ENCODE measurements at places on chromosomes 7 and 10. TPM values are rescaled to one million over a fixed set of nuclear protein-coding genes. Genes with fewer than 3 reads are reported as not detected.

- DNase-seq: peak; percentile 33
Observed at GRCh38 chr7:143487566-143487965, 9.9 kb downstream of the TAS2R41 start.

- no peak for DNase-seq
Observed at GRCh38 chr7:155210356-155210755, 87.3 kb upstream of the INSIG1 start.

DNA sequence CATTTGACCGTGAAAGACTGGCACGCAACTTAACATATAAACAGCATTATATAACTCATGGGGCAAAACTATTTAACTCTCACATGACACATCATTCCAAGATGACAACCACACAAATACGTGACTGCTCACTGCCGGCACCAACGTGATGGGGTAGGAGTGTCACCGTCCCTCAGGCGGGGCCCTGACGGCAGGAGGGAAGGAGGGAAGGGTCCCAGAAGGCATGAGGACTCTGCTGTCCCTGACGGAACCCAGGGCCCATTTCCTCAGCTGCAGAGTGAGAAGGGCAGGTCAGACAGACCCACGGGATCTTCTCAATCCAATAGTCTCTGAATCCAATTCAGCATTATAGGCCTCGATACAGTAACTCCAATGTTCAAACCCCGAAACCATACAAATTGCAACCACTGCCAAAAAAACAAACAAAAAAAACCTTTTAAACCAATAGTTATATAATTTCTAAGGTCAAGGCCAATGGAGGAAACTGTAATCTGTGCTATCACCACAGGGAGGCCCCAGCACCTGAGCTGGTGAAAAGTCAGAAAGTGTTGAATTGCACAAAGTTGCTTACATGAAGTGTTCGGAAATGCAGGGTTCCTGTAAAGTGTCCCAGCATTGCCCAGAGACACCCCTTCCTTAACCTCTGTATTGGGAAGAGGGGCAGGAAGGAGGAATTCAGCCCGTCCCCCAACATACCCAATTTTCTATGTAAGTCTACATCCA is 137.4 kb downstream of the TNS3 start:
- peak; percentile 54 for DNase-seq

DNA sequence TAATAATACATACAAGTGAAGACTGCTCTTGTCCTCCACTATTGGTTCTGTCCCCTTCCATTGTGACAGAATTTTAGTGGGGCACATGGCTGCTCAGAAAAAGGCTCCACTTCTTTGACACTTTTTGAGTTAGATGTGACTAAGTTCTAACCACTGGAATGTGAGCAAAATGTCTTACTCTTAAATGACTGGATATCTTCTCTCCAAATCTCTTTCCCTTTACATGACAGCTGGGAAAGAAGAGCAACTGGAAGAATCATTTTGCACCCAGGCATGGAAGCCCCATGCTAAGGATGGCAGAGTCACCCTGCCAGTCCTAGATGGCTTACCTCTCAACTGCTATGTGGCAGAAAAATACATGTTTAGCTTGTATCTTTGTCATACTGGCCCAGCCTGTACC is 97.7 kb downstream of the CACNA2D1 start:
- DNase-seq: no peak

DNA sequence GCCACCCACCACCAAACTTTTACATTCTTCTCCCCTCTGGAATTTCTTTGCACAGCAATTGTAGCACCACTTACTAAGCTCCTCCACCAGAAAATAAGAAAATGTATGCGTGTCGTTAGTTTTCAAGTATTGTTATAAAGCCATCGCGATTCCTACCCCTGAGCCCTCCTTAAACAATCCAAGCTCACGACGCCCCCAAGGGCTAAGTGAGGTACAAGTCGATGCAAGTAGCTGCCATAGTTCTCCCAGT is 1.3 kb downstream of the FRAT2 start:
- peak; percentile 47 for DNase-seq

GRCh38 chr10:23073527-23073926 is 21.9 kb upstream of the MSRB2 start:
- no peak for DNase-seq

- no peak for DNase-seq
Observed at GRCh38 chr10:95353123-95353522, 62.3 kb upstream of the PDLIM1 start.

GRCh38 chr10:132096863-132097478 is 31.2 kb downstream of the JAKMIP3 start:
- no peak for DNase-seq

GRCh38 chr10:31291123-31291522 is 27.9 kb upstream of the ZEB1 start:
- DNase-seq: no peak

GRCh38 chr10:22545643-22546042 is 168.7 kb downstream of the PIP4K2A start:
- DNase-seq: no peak

DNA sequence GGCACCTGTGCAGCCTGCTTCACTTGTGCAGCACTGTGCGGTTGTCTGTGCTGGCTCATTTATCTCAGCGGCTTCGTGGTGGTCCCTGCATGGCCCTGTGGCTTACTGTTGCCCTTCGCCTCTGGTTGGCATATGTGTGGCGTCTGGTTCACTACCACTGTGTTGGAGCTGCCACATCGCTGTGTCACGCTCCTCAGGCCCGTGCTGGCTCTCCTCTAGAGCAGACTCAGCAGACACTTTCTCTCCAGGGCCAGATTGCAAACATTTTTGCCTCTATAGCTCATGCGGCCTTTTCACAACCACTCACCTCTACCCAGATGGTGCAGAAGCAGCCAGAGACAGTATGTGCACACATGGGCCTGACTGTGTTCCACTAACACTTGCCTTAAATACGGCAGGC is 37.9 kb downstream of the PPP2R2D start:
- no peak for DNase-seq

DNA sequence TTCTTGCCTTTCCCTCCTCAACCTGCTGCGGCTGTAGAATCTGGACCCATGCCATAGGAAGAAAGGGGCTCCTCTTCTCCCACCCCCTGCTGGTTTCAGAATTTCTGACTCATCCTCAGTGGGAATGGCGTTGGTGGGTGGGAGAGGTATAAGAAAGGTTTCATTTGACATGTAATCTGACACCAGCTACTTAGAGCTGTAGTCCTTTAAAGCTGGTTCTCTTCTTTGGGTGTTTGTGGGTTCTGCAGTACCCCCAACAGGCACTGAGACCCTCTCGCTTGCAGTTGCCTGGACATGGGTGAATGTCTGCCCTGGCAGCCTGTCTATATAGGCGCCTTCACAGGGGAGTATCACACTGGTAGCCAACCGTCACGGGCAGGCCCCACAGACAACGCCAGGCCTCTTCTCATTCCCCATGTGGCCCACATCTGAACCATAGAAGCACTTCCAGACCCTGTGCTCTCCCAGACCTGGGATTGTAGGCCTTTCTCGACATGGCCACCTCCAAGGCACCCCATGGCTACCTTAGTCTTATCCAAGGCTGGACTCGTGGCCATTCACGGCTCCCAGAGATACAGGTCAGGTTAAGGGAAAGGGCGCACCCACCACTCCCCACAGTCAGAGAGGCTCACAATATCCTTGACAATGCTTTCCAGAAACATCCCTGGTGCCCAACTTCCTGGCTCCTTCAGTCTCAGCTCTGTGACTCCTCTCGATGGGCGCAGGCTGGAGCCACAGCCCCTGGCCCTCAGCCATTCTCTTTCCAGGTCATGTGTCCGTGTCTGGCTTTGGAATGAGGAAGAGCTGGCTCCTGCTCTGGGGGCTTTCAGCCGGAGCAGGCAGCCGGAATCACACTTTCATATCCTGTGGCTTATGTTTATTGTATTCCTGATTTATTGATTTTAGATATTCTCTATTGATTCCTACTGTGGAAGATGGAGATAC is 17.5 kb downstream of the ZNF862 start:
- DNase-seq: peak; percentile 28

- DNase-seq: no peak
Observed at GRCh38 chr10:106242301-106242700, 922.2 kb downstream of the SORCS1 start.

DNA sequence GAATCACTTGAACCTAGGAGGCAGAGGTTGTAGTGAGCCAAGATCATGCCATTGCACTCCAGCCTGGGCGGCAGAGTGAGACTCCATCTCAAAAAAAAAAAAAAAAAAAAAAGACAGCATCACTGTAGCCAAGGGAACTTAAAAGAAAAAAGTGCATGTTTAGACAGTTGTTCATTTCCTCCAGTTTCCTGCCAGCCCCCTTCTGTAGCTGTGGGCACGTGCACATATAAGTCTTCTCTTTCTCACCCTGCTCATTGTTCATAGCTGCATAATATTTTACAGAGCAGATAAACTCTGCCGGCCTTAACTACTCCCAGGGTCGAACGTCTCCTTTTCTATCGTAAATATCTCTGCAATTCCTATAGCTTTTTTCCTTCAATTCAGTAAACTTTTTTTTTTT is 132.6 kb downstream of the LHPP start:
- peak; percentile 13 for DNase-seq

- peak; percentile 94 for DNase-seq
Observed at GRCh38 chr7:38169847-38170246, 8.2 kb upstream of the STARD3NL start.

DNA sequence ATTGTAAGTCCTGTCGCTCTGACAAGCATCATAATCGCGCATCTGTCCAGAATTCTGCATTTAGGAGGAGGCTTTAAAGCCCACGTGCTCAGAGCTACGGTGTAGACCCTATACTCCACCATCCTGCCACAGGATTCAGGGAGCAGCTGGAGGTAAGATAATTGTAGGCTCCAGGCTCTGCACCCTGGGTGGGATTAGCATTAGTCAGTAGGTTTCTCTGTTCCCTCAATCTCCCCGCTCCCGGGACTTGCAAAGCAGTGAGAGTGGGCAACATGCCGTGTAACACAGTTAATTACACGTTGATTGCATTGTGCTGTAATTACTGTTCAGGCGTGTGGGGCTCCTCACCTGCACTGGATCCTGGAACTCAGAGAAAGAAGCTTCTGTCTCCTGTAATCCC is 89.3 kb upstream of the CUX1 start:
- DNase-seq: no peak

DNA sequence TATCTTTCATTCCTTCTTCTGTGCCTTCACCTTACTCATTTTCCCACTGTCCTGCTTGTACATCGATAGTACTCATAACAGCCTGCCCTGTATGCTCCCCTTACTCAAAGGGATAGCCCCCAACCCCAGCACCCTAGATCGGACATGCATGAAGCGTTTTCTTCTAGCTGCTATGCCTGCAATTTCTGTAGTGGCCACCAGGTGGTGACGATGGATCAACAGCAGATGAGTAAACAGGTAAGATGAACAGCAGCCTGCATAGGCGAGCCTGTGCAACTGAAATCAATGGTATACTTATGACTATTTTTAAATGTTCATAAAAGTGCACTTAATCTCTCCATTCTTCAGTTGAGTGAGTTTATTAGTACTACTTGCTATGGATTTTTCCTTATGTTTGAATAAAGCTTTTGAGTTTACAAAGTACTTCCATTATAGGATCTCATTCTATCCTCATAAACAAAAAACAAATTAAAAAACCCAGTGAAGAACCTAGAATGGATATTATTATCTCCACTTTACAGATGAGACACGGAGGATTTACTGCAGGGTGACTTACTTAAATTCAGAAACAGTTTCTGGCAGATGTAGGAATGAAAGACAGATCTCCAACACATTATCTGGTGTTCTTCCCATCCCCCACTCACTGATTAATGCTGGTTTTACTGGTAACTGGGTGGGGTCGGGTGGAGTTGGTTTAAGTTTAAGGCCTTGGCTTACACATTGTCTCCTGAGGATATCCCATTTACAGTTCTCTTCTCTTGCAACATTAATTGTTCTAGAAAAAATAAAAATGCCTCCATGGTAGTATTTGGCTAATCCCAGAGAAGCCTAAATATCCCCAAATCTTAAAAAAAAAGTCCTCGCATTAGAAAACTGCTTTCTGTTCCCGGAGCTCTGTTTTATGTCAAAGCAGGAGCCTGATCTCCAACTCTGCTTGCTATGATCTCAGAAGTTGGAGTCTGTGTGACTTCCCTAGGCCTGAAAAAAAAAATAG is 222.1 kb downstream of the GLI3 start:
- peak; percentile 74 for DNase-seq

GRCh38 chr7:113892818-113893217 is 26.0 kb downstream of the PPP1R3A start:
- peak; percentile 1 for DNase-seq

- no peak for DNase-seq
Observed at GRCh38 chr7:49911909-49912308, 138.5 kb downstream of the VWC2 start.

LRIT1 gene
- not detected for total RNA-seq

LIPM gene
- total RNA-seq: 0.82 TPM

GPR15LG gene
- not detected for total RNA-seq

OR9A2 gene
- not detected for total RNA-seq

CTAGE6 gene
- 4.5 TPM for total RNA-seq

TBATA gene
- not detected for total RNA-seq

PLPP4 gene
- total RNA-seq: not detected

UTF1 gene
- not detected for total RNA-seq

GBF1 gene
- total RNA-seq: 52.1 TPM

GDF10 gene
- total RNA-seq: 11.1 TPM

PLAU gene
- 21.6 TPM for total RNA-seq

PRXL2A gene
- total RNA-seq: 0.90 TPM

Data from fibroblast of the aortic adventitia (primary cell).